ENCODE measurements at places on chromosomes 7 and 10.

- DNase-seq = peak; percentile 40
These were observed 2.0 kb downstream of the GARS1 start for GRCh38 chr7:30596721-30597120.

GRCh38 chr7:24113506-24113905 is 170.5 kb upstream of the NPY start:
- no peak for DNase-seq

GRCh38 chr7:8585591-8585990 is 152.2 kb downstream of the NXPH1 start:
- DNase-seq = no peak

DNA sequence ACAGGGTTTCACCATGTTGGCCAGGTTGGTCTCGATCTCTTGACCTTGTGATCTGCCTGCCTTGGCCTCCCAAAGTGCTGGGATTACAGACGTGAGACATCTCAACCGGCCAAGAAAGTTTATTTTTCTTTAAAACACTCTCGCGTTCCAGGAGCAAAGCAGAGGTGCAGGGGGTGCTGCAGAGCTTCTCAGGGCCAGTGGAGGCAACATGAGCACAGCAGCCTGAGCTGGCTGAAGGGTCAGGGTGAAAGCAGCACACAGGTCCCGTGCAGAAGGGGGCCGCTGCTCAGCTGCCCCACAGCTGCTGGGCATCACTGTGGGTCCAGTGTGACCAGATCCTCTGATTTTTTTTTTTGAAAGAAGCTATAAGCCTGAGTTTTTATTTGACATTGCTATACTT is 46.1 kb downstream of the EPHB4 start:
- no peak for DNase-seq

DNA sequence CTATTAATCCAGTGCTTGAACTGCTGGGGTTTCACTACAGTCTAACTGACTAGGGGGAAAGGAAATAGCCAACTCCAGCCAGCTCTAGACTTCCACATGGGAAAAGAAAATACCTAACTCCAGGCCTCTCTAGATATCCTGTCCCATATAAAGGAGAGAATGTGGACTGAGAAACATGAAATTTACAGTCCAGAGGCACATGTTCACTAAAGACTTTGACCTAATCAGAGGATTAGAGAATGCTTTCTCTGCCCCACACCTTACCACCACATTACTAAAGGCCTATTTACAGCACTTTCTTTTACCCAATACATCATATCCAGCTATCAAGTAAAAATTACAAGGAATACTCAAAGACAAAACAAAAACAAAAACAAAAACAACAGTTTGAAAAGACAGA is 164.2 kb downstream of the PCLO start:
- DNase-seq = no peak

GRCh38 chr7:140039896-140040295 is 22.9 kb downstream of the PARP12 start:
- DNase-seq = no peak

DNA sequence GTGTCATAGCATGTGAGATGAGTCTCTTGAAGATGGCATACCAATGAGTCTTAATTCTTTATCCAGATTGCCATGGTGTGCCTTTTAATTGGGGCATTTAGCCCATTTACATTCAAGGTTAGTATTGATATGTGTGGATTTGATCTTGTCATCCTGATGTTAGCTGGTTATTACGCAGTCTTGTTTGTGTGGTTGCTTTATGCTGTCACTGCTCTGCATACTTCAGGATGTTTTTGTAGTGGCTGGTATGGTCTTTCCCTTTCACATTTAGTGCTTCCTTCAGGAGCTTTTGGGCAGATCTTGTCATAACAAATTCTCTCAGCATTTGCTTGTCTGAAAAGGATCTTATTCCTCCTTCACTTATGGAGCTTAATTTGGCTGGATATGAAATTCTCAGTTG is 16.5 kb downstream of the FAM25A start:
- no peak for DNase-seq

DNA sequence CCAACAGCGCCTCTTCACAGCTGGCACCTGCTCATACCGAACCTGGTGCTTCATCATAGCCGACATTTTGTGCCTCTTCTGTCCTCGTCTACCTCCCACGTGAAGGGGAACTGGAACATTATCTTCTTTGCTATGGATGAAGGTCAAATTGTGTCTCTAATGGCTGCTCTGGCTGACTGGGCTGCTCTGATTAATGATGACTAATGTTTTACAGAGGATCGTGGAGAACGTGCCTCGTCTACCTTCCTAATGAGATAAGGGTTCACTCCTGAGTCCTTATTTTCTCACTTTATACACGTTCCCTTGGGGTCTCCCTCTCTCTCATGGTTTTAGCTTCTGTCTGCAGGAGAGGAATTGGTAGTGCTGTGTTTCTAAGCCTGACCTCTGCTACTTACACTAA is 420.3 kb downstream of the PHTF2 start:
- no peak for DNase-seq

- no peak for DNase-seq
These were observed 13.5 kb downstream of the LDB3 start for GRCh38 chr10:86681722-86682386.

- DNase-seq = no peak
These were observed 3.3 kb downstream of the GRK5 start for GRCh38 chr10:119210633-119211032.

- DNase-seq = no peak
These were observed 143.7 kb downstream of the DNAJB6 start for GRCh38 chr7:157480371-157481050.

- no peak for DNase-seq
These were observed 152.0 kb upstream of the ZNF92 start for GRCh38 chr7:65221683-65222082.

- no peak for DNase-seq
These were observed 1.1 kb downstream of the TSC22D4 start for GRCh38 chr7:100477871-100478267.

GRCh38 chr10:131195558-131196159 is 115.9 kb downstream of the TCERG1L start:
- no peak for DNase-seq

DNA sequence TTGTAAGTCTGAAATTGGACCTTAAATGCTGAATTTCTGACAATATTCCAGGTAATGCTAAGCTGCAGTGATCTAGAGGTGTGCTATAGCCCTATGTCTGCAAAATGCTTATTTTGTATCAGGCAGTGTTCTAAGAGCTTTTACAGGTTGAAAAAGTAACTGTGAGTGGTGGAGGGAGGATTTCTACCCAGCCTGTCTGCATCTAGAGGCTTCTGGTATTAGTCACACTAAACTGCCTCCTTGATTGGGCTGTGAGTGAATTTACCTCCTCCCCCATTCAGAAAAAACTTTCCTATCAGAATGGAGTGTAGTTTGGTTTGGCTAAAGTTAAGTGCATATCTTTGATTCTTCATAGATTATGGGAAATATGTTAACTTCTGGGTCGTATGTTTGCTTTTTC is 56.8 kb downstream of the BBS9 start:
- no peak for DNase-seq

DNA sequence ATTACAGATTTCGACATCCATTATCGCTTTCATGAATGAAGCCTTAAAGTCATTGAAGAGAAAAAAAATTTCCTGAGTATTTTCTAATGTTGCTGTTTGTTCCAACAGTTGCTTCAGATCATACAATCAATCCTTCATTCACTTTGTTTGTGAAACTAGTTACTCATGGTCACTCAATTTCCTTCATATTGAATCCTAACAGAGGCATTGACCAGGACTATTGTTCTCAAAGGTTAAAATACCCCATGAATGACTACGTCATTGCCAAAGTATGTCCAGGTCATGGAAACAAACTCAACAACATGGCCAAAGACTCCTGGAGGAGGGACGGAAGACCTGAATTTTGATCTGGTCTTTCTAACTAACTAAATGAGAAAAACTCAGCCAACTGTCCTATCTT is 54.0 kb upstream of the ABCB5 start:
- peak; percentile 91 for DNase-seq

GRCh38 chr7:1512781-1513656 is 8.8 kb upstream of the INTS1 start:
- DNase-seq = peak; percentile 76

GRCh38 chr10:124238367-124238766 is 145.0 kb upstream of the CHST15 start:
- no peak for DNase-seq

- no peak for DNase-seq
These were observed 123.3 kb downstream of the HIPK2 start for GRCh38 chr7:139654276-139655181.

DNA sequence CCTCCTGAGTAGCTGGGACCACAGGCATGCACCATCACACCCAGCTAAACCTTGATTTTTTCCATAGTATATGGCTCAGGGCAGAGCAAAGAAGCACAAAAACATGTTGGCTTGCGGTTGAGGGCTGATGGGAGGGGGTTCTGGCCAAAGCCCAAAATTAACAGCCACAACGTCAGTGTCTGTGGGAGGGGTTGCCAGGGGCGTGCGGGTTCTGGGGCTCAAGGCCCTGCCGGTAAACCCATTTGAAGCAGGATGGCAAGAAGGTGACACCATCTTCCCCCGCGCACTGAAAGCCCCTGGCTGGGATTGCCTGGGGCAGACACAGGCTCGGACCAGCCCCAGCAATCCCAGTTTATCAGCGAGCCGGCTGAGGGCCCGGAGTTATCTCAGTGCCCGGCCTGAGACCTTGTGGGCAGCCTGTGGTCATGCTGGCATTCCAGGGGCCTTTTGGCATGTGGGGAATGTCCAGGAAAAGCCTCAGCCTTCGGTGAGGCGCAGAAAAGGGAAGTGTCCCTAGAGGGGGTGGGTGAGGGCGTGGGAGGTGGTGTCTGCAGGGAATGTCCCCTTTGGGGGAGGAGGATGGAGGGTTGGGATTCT is 167.7 kb upstream of the TNRC18 start:
- peak; percentile 49 for DNase-seq

- no peak for DNase-seq
These were observed 13.6 kb upstream of the ITGB1 start for GRCh38 chr10:32971536-32972091.

GRCh38 chr7:29562307-29562706 is 1.3 kb upstream of the PRR15 start:
- no peak for DNase-seq

- no peak for DNase-seq
These were observed 50.4 kb downstream of the UNC5B start for GRCh38 chr10:71262817-71263216.

DNA sequence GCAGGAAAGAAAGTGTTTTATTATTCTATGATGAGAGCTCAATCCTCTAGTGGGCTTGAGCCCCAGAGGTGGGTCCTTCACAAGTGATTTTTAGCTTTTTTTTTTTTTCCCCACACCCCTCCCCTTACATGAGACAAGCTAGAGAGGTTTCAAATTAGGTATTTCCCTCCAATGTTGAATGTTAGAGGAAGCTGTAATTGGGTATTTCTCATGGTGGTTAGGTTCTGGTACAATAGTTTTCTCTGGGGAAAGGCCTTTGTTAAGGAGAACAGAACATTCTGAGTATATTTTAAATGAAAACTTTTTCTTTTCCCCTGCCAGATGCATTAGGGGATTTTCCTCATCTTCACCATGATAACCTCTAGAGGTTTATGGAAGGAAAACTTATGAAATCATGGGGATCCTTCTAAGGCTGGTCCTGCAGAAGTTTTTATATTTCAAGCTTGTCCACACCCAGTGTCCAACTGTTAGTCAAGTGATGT is 1039.7 kb downstream of the NRG3 start:
- DNase-seq = no peak

DNA sequence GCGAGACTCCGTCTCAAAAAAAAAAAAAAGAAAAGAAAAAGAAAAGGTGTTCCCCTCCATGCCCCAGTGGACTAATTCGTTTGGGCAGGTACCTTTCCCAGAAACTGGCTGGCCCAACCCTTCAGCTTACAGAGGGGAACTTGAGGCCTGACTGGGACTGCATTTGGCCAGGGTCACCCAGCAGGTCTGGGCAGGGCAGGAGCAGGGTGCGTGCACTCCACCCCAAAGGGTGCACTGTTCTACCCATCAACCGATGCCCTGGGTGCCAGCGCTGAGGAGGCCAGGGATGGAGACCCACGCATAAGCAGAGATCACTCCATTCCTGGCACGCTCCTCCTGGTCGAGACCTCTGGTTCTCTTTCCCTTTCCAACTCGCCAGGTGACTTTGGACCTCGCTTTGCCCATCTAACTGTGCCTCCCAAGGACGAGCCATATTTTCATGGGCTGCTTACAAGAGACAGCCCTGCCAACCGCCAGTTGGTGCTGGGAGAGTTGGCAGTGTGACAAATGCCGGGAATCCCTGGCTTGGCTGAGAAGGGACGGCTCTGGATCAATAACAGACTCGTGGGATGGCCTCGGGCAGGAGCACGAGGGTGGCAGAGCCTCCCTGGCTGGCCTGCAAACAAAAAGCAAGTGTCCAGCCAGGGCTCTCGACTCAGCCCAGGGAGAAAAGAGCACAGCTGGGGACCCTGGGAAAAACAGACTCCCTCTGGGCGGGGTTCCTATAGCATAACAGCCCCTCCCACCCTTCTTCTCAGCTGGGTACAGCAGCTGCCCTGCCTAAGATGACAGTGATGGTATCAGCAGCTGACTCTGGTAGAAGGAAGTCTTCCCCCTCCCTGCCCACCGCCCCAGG is 7.9 kb downstream of the HSPB1 start:
- no peak for DNase-seq

GRCh38 chr10:72274213-72274729 is 547 bp downstream of the DDIT4 start:
- no peak for DNase-seq

GRCh38 chr10:46314071-46314470 is 27.3 kb downstream of the ANTXRL start:
- DNase-seq = no peak

- DNase-seq = no peak
These were observed 49.4 kb downstream of the HTRA1 start for GRCh38 chr10:122510736-122511135.

DNA sequence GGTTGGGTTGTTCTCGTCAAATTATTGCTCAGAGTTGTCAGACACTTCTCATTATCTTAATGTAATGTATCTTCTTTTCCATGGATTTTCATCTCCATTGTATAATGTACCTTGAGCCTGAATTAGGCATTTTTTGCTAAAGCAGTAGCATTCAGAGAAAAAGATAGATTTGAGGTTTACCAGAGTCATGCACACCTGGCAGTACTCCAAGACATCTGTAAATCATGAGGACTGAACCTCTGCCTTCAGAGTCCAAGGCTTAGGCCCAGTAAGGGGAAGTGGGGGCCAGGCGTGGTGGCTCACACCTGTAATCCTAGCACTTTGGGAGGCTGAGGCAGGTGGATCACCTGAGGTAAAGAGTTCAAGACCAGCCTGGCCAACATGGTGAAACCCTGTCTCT is 624.3 kb upstream of the MBL2 start:
- no peak for DNase-seq

GRCh38 chr10:65110009-65110408 is 1588.8 kb downstream of the REEP3 start:
- DNase-seq = no peak
